CD4-positive, alpha-beta memory T cell (primary cell): ENCODE measurements at places on chromosomes 7 and 10. TPM values are rescaled to one million over a fixed set of nuclear protein-coding genes. Genes with fewer than 3 reads are reported as not detected.

PCLO gene
- not detected for total RNA-seq

HOXA2 gene
- total RNA-seq: not detected

- H3K27me3 ChIP-seq: no peaks in the 10 kb centered on the region
- H3K27ac ChIP-seq: no peak overlapping the region
- H3K4me3 ChIP-seq: no peak overlapping the region
- no peak for DNase-seq
These were observed 151.3 kb downstream of the HGF start for GRCh38 chr7:81618396-81619014.

DNA sequence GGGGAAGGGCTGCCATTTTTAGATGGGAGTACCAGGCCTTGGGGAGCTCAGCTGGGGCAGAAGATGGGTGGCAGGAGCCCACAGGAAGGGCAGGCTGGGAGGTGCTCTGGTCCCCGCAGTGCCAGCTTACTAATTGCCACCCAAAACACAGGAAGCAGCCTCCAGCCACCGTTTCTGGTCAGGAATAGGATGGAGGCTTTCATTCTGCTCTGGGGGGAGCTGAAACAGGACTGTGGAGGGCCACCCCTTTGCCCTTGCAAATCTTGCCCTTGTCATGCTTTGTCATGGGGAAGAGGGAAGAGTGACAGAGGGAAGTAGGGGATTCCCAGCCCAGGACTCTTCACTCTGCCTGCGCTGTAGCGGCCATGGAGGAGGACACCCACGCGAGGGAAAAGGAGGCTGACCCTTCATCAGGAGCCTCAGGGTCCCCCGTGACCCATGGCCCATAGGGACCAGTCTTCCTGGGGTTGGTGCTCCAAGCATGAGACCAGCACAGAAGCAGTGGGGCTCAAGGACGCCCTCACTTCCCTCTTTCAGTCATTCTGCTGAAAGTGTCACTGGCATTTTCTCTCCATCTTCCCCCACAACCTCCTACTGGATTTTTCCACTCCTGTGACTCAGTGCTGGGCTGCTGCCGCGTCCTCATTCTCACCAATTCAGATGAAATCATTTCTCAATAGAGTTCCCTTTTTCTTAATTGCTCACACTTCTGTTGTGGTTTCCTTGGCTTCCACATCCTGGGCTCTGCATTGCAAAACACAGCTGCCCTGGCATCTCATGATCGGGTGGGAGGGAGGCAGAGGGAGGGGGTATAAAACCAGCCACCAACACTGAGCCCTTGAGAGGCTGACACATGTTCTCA is 61.9 kb downstream of the MKI67 start:
- H3K4me1 ChIP-seq: peaks cover 56% of the 10 kb centered on the region
- peak overlapping the region; percentile 54 for H3K4me3 ChIP-seq
- peak; percentile 73 for DNase-seq
- H3K36me3 ChIP-seq: peaks cover 27% of the 10 kb centered on the region
- no peaks in the 10 kb centered on the region for H3K27me3 ChIP-seq

DNA sequence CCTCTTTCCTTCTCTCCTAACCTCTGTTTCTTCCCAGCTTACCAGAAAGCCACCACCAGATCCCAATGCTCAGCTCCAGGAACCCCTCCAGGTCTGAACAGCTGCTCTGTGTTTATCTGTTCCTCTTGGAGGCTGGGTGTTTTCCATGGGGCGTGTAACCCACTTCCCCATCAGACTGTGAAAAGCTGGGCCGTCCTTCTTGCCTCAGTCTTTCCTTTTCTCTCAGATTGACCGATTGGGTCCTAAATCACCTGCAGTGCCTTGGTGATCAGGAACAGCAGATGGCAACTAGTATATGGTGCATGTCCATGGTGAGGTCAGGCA is 4.8 kb downstream of the SH3PXD2A start:
- no peaks in the 10 kb centered on the region for H3K36me3 ChIP-seq
- H3K4me3 ChIP-seq: no peak overlapping the region
- no peak for DNase-seq
- H3K4me1 ChIP-seq: peaks cover 34% of the 10 kb centered on the region
- H3K27ac ChIP-seq: no peak overlapping the region
- H3K27me3 ChIP-seq: no peaks in the 10 kb centered on the region

DNA sequence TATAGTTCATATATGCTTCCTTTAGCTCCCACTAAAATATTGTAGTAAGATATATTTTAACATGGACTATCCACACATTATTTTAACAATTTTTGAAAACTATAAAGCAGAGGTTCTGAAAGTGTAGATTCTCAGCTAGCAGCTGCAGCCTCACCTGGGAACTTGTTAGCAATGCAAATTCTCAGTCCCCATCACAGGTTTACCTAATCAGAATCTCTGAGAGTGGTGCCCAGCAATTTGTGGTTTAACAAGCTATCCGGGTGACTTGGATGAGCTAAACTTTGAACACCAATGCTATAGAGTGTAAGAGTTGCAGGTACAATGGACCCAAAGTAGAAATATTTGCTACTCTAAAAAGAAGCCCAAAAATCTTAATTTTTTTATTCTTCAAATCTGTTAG is 99.8 kb upstream of the MDFIC start:
- H3K27me3 ChIP-seq: no peaks in the 10 kb centered on the region
- H3K4me3 ChIP-seq: no peak overlapping the region
- no peaks in the 10 kb centered on the region for H3K36me3 ChIP-seq

GRCh38 chr10:68598978-68599770 is 39.0 kb downstream of the TET1 start:
- peaks cover 29% of the 10 kb centered on the region for H3K4me1 ChIP-seq
- DNase-seq: no peak
- H3K4me3 ChIP-seq: no peak overlapping the region
- H3K27ac ChIP-seq: no peak overlapping the region

DNA sequence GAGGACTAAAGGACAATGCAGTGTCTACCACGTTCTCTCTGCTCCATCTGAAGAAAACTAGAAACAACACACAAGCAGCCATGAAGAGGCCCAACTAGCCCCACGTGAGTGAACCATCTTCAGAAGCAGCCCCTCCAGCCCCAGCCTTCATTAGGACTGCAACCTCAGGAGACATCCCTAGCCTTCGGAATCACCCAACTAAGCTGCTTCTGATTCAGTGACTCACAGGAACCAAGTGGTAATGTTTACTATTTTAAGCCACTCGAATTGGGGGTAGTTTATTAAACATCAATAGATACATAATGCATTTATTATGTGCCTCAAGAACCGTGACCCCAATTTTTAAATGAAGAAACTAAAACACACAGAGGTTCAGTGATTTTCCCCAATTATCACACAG is 22.6 kb downstream of the ARHGAP12 start:
- no peaks in the 10 kb centered on the region for H3K4me1 ChIP-seq
- peaks cover 9% of the 10 kb centered on the region for H3K36me3 ChIP-seq
- no peaks in the 10 kb centered on the region for H3K27me3 ChIP-seq

DNA sequence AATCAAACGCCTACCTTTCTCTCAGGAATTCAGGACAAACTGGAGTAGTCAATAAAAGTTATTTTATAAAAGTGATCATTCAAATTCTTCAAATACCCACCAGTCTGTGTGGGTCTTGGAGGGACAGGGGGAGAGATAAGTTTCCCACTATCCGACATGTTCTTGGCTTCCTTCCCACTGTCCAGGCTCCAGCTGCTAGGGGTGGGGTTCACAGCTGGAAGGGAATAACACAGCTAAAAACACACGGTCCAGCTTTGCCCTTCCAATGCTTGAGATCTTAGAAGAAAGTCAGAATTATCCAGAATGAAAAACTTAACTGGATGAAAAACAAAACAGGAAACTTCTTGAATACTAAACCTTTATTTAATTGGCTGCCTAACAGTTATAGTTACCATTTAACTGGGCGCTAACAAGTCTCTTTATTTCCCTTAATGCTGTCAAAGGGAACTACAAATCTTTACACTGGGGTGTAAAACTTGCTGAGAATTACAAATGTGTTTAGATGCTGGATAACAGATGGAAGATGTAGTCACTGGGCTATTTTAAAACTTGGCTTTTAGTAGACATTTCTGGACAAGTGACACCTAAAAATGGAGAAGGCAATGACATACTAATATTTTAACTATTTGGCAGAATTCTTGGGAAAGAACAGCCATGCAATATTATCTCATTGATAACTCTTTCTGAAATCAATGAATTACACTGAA is 172.8 kb upstream of the IMMP2L start:
- H3K27ac ChIP-seq: no peak overlapping the region
- H3K36me3 ChIP-seq: no peaks in the 10 kb centered on the region
- no peaks in the 10 kb centered on the region for H3K4me1 ChIP-seq
- no peak overlapping the region for H3K4me3 ChIP-seq
- no peak for DNase-seq

DNA sequence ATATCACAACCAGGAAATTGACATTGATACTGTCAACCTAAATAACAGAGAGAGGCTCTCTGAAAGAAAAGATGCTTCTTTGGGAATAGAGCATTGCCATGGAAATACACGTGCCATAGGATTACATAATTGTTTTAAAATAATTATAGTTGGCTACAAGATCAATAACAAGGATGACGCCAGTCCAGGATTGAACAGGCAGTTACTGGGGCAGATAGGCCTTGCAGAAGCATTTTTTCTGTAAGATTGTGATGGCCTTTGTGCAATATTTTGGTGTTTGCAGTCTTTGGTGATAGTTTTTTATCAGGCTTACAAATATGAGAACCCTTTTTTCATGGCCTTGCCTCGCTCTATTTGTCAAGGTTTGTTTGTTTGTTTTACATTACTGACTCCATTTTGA is 10.5 kb downstream of the ACADSB start:
- no peaks in the 10 kb centered on the region for H3K4me1 ChIP-seq
- H3K36me3 ChIP-seq: no peaks in the 10 kb centered on the region
- H3K27me3 ChIP-seq: no peaks in the 10 kb centered on the region
- DNase-seq: no peak
- H3K4me3 ChIP-seq: no peak overlapping the region
- H3K27ac ChIP-seq: no peak overlapping the region

GRCh38 chr7:116222501-116222900 is 12.2 kb downstream of the TES start:
- no peaks in the 10 kb centered on the region for H3K36me3 ChIP-seq
- no peak for DNase-seq
- H3K27ac ChIP-seq: no peak overlapping the region
- H3K4me1 ChIP-seq: peaks cover 96% of the 10 kb centered on the region

DNA sequence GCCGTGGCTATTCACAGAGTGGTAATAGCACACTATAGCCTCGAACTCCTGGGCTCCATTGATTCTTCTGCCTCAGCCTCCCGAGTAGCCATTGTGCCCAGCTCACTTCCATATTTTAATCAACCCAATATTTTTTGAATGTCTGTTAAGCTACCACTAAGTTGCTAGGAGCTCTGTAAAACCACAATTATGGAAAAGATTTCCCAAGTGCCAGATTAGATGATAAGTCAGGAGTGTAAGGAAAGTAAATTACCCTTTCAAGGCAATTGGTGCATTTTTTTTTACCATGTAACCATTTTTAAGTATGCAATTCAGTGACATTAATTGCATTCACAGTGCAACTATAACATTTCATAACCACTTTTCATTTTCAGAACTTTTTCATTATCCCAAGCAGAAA is 87.5 kb upstream of the GATAD1 start:
- no peak overlapping the region for H3K4me3 ChIP-seq
- DNase-seq: no peak
- H3K4me1 ChIP-seq: no peaks in the 10 kb centered on the region
- H3K27ac ChIP-seq: no peak overlapping the region

- no peak overlapping the region for H3K27ac ChIP-seq
- no peak overlapping the region for H3K4me3 ChIP-seq
- H3K4me1 ChIP-seq: no peaks in the 10 kb centered on the region
- peaks cover 11% of the 10 kb centered on the region for H3K36me3 ChIP-seq
These were observed 47.4 kb downstream of the CUL2 start for GRCh38 chr10:35042783-35043182.
